ENCODE measurements at places on chromosomes 2 and 18. TPM values are rescaled to one million over a fixed set of nuclear protein-coding genes. Genes with fewer than 3 reads are reported as not detected.

Gene HOXD10
- total RNA-seq = 0.70 TPM

Gene MORN2
- 15.1 TPM for total RNA-seq

Gene DSC2
- 2.5 TPM for total RNA-seq

Gene SEMA4C
- total RNA-seq = 40.2 TPM

Gene LRP2
- total RNA-seq = 0.03 TPM

Gene KIF5C
- 4.3 TPM for total RNA-seq

Gene HNMT
- total RNA-seq = 140 TPM

- no peak for DNase-seq
- no peak overlapping the region for H3K4me3 ChIP-seq
- H3K27ac ChIP-seq = no peak overlapping the region
- H3K36me3 ChIP-seq = no peaks in the 10 kb centered on the region
These were observed 39.0 kb downstream of the NOSTRIN start for GRCh38 chr2:168841445-168841844.

GRCh38 chr18:8701546-8702118 lies 3.7 kb upstream of the MTCL1 start:
- no peaks in the 10 kb centered on the region for H3K36me3 ChIP-seq
- no peak overlapping the region for H3K27ac ChIP-seq
- no peaks in the 10 kb centered on the region for H3K27me3 ChIP-seq
- no peak overlapping the region for H3K4me3 ChIP-seq
- H3K4me1 ChIP-seq = peaks cover under 1% of the 10 kb centered on the region

DNA sequence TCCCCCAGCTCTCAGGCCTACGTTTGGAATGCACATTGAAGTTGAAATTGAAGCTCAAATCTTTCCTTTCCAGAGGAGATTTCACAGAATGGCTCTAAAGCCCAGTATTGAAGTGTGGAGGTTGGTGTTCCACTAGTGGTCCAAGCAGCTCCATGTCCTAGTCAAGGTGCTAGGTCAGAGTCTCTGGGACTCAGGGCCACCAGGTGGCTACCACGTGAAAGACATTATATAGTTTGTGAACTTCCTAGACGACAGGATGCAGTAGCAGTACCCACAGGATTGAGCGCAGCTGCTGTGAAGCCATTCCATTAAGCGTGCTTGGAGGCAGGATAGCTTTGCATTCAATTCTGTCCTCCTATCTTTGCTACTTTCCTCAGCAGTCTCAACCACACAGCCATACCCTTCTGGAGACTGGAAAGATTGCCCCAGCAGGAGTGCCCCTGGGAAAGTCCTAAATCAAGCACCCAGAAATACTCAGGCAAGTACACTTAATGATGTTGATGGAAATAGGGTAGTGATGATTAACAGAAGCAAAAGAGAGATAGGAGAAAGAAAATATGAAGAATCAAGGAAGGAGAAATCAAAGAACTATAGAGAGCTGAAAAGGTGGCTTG lies 4.7 kb upstream of the TGFA start:
- H3K27me3 ChIP-seq = no peaks in the 10 kb centered on the region
- H3K27ac ChIP-seq = no peak overlapping the region
- no peak overlapping the region for H3K4me3 ChIP-seq
- no peak for DNase-seq
